ENCODE measurements at places on chromosomes 11 and 22.

- no peak for DNase-seq
Measured at GRCh38 chr11:126011754-126012153, 50.9 kb downstream of the CDON start.

DNA sequence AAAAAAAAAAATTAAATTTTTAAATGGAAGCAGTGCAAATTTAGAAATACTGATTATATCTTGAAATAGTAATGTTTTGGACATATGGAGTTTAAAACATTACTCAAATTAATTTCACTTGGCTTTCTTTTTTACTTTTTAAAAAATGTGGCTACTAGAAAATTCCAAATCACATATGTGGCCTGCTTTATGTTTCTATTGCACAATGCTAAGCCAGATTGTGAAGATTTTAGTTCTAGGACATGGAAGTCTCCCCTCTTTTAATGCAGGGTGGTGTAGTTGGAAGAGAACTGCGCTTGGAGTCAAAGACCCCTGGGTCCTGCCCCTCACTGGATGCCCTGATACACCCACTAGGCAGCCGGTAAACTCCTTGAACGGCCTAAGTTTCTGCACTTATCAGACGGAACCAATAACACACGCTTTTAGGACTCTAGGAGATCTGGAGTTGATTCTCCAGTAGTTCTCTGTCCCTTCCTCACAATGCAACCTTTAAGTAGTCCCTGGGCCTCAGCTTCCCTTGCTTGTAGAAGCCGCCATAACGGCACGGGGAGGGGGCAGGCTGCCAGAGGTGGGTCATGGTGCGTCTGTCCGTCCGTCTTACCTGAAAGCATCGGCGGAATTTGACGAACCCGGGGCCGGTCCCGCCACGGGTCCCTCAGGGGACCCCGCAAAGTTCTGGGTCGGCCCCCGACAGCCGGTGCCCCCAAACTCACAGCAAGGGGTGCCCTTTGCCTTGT, 505 bp downstream of the FAM227A start:
- DNase-seq, result no peak

DNA sequence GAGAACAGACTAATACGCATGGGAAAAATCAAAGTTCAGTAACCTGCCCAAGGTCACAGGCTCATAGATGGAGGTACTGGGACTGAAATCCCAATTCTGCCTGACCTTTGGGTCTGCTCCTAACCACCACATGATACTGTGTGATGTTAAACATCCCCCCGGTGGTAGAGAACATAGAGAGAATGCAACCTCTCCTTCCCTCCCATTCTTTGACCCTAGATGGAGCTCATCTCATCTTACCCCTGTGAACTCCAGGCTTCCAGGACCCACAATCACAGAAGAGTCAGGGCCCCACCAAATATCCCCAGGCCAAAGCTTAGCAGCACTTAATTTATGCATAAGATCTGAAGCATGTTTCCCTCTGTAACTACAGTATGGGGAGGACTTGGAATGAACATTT, 198.5 kb downstream of the MYO18B start:
- DNase-seq, result no peak

- DNase-seq, result no peak
Measured at GRCh38 chr11:117827521-117828511, 3.3 kb upstream of the FXYD2 start.

- peak; percentile 1 for DNase-seq
Measured at GRCh38 chr11:121291896-121292494, 576 bp upstream of the SC5D start.

GRCh38 chr22:33971561-33971961, 51.3 kb upstream of the LARGE1 start:
- DNase-seq, result no peak

GRCh38 chr11:16356057-16356760, at the start of gene SOX6:
Gene SOX6, minus strand, starts transcription at chr11:16356546. Its CDS starts 15,298 bp downstream, at chr11:16341248.
- DNase-seq, result no peak

GRCh38 chr11:110130642-110131238, 37.5 kb downstream of the ZC3H12C start:
- no peak for DNase-seq

Measured in stimulated activated CD8-positive, alpha-beta memory T cell treated with anti-CD3 and anti-CD28 coated beads, Interleukin-7, amount 100 ng/mL, for 1 hour (primary cell).